ENCODE measurements at places on chromosomes 7 and 10.

- no peak for DNase-seq
Observed at GRCh38 chr7:1140476-1141104, 19.4 kb downstream of the ZFAND2A start.

DNA sequence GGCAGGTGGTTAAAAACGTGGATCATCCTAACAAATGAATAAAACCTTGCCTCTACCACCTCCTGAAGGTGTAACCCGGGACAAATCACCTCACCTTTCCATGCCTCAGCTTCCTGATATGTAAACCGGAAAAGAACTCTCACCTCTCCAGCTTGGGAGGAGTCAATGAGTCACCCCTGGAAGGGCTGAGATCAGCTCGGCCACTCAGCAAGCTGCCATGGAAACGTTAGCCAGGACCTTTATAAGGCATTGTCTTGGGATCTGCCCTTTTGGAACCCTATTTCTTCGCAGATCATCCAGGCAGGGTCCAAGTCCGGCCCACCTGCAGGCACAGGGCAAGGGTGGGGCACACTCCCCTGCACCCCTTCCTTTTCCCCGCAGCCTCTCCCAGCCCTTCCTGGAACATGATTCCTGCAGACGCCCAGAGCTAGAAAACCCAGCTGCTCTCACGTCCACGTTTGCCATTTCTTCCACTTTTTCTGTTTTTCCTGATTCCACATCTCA is 81.6 kb upstream of the PFKP start:
- DNase-seq = no peak

- DNase-seq = no peak
Observed at GRCh38 chr7:41222746-41223145, 480.1 kb downstream of the INHBA start.

GRCh38 chr10:4527281-4527970 is 298.6 kb upstream of the AKR1E2 start:
- no peak for DNase-seq

DNA sequence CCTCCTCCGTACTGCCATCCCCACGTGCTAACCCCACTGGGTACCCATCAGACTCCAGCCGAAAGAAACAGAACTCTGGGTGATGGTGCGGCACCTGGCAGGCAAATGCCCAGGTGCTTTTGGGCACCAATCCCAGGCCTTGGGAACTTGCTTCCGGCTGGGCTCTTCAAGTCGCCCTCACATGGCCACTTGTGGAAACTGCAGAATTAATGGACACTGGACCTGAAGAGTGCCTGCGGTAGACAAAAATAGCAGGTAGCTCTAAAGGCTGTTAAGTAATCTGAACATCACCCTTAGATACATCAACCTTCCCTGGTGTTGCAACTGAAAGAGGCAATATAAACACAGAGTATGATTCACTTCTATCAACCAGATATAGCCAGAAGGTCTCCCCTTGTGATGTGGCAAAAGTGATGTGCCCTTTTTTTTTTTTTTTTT is 644.4 kb downstream of the GRM8 start:
- no peak for DNase-seq

GRCh38 chr7:7957513-7957912 is 11.1 kb upstream of the GLCCI1 start:
- no peak for DNase-seq

DNA sequence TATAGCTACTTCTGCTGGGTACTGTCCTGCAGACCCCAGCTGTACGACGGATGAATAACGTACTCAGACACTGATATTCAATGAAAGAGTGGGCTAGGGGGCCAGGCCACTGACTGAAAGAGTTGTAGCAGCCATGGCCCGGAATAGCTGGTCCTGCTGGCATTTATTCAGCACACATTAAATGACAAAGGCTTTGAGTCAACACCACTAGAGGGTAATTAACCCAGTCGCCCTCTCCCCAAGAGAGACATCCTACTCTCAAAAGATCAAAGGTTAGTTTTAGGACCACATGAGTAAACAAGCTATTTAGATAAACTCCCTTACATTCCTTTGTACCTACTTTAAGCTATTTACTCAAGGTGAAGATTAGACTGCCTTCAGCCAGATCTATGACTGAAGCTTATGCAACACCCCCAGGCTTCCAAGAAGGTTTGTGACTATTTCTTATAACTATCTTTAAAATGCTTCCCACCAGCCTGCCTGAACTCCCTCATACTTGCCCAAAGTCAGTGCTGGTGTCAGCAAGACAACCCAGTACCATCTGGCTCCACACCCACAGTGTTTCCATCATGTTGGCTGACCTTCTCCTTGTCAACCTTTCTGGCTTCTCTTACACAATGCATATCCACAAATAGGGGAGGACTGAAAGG is 629.1 kb downstream of the SORCS1 start:
- DNase-seq = no peak

- DNase-seq = no peak
Observed at GRCh38 chr10:13685885-13686284, 99.1 kb downstream of the PRPF18 start.

- no peak for DNase-seq
Observed at GRCh38 chr10:71466330-71466729, 69.6 kb downstream of the CDH23 start.

DNA sequence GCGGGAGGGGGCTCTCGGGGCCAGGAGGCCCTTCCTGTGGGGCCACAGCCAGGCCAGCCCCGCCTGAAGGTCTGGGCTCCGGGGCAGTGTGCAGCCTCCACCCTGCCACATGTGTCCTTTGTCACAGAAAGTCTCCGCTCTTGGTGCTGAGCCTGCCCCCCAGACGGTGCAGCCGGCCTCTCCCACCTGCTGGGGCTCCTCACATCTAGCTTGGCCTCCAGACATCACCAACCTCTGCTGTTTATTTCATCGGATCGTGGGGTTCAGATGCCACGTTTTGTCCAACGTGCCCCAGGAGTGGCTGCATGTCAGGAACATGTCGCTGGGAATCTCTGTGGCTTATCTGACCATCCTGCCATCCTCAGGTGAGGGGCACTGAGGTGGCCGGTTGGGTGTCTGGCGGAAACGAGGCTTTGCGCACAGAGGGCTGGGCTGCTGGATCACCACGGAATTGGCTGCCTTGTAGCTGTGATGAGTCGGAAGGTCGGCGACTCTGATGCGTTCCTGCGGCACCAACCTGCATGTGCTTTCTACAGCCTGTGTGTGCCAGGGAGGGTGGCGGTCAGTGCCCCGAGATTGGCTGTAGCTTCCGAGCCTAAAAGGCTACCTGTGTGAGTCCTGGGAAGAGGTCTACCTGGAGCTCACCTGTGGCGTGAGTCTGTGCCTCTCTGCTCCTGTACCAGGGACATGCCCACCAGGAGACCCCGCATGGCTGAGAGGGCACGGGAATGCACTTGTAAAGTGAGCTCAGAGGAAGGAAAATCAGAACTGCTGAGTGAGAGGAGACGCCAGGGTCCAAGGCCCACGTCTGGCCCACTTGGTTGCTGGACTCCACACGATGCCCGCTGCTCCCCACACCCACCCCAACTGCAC is 316.4 kb downstream of the DNAJB6 start:
- no peak for DNase-seq

- no peak for DNase-seq
Observed at GRCh38 chr7:82595176-82595575, 151.6 kb upstream of the CACNA2D1 start.

DNA sequence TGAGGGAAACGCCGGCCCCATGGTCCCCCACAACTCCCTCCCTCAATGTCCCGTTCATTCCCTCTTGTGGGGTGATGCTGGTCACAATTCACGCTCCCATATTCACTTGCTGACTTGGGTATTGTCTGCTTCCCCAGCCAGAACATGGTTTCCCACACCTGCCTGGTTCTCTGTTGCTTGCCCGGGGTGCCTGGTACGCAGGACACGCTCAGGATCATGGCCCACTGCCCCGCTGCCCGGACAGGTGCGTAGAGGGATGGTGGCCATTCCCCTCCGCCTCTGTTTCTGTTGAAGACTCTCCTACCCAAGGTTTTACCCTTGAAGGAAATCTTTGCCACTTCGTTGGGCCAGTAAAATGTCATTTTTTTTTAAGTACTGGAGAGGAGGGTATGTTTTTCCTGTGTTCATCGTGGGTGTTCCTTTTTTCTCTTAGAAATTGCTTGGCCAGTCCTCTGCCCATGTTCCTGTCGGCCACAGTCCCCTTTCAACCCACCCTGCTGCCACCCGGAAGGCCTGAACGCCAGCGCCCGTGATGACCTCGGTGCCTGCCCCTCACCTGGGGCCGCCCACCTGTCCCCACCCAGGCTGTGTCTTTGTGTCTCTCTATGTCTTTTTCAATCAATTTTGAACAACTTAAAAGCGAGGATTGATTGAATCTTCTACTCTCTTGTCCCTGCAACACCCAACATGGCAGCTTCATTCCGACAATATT is 38.2 kb downstream of the FOXL3 start:
- no peak for DNase-seq

DNA sequence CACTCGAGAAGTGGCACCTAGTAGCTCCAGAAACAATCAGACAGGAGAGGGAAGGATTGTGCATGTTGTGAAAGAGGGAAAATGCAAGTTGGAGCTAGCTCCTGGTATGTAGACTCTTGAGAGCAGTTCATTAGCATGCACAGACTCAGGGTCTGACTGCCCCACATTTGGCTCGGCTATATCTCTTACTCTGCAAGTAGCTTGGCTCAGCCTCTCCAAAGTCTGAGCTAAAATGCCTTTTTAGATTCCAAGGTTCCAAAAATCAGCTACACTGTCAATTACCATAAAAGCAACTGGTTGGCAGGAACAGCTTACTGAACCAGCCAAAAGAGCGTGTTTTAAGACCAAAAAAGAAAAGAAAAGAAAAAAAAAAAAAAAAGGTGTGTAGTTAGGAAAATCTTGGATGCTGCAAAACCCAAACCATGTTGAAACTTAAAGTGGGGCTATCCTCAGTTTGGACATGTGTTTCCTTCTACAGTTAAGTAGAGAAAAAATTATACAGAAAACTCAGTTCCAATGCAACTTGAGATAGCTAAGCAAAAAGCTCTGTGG is 65.5 kb downstream of the MKX start:
- no peak for DNase-seq

GRCh38 chr10:119408072-119408471 is 134.4 kb downstream of the RGS10 start:
- DNase-seq = no peak

GRCh38 chr7:127348247-127348631 is 44.3 kb downstream of the ZNF800 start:
- no peak for DNase-seq

DNA sequence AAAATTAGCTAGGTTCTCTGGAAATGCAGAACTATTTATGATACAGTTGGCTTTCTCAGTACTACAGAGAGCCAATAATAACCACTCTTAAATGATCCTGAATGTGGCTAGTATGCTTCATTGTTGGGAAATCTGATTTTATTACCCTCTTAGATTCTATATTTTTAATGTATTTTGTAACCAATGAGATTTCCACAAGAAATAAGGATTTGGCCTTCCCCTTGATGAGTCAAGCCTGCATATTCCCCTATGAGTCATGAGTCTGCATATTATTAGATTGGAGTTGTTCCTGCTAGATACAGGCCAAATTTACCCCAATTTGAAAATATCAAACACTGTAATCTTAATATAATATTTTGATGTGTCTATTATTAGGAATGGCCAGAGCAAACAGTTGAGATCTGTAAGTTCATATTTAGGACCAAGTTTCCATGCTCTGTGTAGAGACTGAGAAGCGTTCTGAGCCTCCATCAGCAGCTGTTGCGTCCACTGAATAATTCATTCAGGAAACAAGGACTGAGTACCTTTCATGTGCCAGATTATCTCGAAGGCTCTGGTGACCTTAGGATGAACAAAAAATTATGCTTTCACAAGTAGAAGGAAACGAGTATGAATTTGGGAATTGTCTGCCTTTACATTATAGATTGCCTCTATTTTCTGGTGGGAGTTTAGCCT is 793.4 kb downstream of the NRG3 start:
- no peak for DNase-seq

DNA sequence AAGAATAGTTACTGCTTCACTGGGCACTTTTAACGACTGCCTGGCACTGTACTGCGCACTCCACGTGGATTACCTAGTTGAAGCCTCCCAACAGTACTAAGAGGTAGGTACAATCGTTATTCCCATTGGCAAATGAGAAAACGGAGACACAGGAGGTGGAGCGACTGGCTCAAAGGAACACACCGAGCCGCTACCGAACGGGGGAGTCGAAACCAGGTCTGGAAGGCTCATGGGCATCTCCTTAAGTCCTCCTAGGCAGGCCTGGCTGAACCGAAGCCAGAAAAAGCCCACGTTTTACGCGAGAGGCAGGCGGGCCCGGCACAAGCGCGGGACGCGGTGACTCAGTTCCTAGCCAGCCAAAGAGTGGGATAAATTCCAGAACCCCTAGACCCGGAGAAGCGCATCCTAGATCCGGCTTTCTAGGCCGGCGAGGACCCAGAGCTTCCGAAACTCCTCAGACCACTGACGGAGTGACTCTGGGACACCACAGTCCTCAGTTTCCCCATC is 472 bp downstream of the PDAP1 start:
- DNase-seq = peak; percentile 39

GRCh38 chr7:44268671-44269070 is 56.7 kb downstream of the CAMK2B start:
- DNase-seq = no peak

DNA sequence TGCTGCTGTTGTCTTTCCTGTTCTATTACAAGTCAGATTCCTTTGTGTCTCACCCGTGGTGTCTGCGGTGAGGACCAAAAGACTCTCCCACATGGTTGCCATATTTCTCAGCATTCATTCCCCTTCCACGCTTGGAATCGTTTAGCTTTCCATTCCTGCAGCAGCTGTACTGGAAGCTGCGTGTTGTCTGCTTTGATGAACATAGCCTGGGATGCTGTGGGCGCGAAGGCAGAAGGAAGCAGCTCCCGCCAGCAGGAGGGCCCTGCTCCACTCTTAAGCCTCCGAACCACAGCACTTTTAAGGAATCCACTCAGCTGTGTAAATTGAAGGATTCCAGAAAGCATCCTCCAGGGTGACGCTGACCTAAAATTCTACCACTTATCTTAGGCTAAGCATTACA is 303.6 kb upstream of the PITRM1 start:
- no peak for DNase-seq
